ENCODE measurements at places on chromosomes 6 and 20.

- DNase-seq: peak; percentile 81
These were observed at the start of gene CDYL for GRCh38 chr6:4776131-4776492. TSS of gene CDYL (plus strand) at chr6:4776404. CDS start at chr6:4776784, 380 bp downstream.

GRCh38 chr6:47147175-47147727, 105.1 kb upstream of the ADGRF1 start:
- no peak for DNase-seq

DNA sequence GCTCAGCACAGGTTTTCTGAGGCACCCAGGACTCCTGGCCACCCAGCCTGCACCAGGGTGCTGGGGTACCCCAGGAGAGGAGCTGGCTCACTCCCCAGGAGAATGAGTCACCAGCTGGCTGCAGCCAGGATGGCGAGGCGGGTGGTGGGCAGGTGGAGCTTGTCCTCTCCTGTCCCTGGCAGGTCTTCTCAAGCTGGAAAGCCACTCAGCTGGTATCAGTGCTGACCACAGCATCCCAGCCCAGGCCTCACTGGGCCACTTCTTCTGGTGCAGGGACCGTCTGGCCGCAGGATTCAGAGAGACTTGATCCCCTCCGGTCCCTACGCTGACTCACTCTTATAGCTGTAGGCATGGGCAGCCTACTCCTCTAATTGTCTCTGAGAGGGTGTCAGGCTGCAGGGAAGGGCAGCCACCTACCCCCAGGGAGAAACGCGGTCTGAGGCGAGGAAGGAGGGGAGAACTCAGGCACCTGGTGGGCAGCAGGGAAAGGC, 22.2 kb downstream of the TFEB start:
- no peak for DNase-seq

DNA sequence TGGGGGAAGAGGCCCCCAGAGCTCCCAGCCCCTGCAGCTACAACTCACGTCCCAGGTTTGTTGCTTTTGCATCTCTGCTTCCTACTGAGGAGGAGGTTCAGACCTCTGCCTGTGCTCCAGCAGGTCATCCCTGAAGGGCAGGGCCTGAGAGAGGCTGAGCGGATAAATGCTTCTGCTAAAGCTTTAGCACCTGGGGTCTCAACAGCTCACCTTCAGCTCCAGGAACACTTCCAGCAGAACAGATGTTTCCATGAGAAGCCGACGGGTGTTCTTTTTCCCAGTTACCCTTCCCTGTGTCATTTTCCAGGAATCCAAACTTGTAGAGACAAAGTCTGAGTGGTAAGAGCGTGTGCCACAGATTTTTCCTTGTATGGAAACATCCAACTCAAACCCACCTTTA, 208.8 kb downstream of the TBC1D7 start:
- no peak for DNase-seq

GRCh38 chr6:21592953-21593352, 598 bp upstream of the SOX4 start:
- peak; percentile 70 for DNase-seq
